NCI-H1417 treated with DMSO at 0.1 percent for 48 hours (cell line): ENCODE measurements at places on chromosomes 7 and 10.

DNA sequence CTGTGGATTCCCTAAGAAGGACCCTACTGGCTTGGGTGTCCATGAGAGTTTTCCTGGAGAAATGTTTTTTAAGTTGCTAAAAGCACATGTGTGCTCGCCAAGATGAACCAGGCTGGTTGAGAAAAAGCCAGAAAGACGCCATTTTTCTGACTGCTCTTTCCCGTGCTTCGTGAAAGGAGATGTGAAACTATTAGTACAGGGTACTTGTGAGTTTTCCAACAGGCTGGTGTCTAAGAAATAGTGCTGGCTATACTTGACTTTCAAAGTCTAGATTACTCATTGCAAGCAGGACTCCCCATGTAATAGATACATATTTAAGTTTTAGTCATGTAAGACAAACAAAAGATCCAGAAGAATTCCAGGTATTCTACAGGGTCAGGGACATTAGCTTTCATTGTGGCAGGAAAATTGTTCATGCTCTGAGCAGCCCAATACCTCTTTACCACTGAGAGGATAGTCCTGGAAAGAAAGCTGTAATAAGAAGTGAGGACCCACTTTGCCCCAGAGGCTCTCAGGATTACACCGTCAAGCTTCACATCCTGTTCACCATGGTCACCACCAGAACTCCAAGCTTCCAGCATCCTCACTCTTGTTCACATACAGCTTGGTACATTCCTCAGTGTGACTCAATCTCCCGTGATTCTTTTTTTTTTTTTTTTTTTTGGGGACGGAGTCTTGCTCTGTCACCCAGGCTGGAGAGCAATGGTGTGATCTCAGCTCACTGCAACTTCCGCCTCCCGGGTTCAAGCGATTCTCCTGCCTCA is 43.8 kb upstream of the ICA1 start:
- no peak for DNase-seq

- no peak for DNase-seq
Observed at GRCh38 chr10:35387768-35388167, 51.5 kb downstream of the CCNY start.

- no peak for DNase-seq
Observed at GRCh38 chr10:97974100-97974499, 56.3 kb downstream of the CRTAC1 start.

DNA sequence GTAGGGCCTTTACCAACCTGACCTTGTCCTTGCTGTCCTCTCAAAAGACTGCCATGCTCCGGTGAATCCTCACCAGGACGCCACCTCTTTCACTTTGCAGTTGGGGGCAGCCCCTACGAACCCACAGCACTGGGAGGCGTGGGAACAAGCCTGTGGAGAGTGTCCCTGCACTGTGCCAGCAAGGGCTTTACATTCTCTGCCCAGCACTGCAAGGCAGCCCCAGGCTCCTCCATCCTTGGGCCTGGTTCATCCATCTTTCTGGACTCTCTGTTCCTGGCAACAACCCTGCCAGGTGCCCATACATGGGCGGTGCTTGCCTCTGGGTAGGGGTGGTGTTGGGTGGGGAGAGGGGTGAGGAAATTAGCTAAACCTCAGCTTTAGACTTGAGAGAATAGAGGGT is 1.4 kb downstream of the CHAT start:
- DNase-seq, result no peak

DNA sequence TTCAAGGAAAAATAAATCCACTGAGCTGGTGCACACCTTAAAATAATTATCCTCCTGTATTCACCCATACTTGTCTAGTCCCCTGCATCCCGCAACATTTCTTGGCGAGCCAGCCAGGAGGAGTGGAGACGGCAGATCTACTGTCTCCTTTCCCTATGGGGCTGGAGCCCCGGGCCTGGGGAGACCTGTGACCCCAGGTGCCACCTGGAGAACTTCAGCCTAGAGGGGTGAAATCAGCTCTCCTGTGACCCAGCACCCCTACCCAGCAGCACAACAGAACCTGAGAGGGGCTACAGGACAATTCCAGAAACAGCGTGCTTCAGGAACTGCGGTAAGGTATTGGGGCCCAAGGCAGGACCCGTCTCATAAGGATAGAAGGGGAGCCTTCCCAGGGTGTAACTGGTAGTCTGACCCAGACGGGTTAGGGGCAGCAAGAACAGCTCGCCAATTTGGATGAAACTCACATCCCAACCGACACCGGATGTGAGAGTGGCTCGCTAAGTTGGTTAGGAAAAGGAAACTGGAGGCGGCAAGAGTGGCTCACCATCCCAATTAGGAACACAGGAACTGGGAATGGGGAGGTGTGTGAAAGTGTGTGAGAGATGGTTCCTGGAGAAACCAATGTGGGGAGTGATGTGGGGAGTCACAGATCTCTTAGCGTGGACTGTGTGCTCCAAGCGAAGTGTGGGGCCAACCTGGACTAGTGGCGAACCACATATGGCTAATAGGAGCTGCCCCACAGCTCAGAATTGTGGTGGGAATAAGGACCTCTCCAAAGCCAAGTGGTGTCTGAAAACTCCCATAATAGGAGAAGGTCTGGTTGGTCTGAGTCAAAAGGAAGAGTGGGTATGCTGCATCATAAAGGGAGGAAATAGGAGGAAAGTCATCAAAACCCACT is 15.1 kb upstream of the DENND2A start:
- no peak for DNase-seq

DNA sequence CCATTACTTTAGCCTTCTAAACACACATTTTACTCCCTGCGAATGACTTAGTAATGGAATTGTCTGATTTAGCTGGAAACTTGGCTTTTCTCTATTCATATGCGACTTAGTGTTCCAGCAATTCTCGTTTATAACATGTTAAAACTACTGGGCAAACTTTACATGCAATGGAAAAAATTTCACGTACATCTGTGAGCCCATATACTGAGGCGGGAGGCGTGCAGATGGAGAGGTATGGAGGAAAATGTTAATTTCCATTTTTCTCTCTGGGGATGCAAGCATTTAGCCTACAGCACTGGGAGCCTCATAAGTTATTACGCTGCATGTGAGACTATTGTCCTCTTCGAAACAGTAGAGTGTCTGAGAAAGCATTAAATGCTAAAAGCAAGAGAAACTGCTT is 591.5 kb upstream of the ANKRD30A start:
- no peak for DNase-seq

DNA sequence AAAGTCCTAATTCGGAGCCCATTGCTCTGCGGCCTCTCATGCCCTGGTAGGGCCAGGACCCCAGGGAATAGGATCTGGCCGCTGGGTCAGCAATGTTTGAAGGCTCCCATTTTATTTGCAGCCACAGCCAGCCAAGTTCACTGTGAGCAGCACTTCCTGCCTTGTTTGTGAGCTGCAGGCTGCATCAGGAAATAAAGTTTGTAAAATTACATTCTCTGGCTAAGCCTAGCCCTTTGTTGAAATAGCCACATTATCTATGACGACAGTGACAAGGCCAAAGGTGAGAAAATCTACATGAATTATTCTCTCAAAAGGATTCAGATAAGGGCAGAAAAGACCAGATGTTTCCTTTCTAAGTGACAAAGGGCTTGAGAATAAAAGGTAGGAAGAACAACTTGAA is 23.7 kb upstream of the ITGB1 start:
- no peak for DNase-seq

GRCh38 chr10:47169581-47169980 is 130.4 kb upstream of the GDF10 start:
- DNase-seq, result no peak

DNA sequence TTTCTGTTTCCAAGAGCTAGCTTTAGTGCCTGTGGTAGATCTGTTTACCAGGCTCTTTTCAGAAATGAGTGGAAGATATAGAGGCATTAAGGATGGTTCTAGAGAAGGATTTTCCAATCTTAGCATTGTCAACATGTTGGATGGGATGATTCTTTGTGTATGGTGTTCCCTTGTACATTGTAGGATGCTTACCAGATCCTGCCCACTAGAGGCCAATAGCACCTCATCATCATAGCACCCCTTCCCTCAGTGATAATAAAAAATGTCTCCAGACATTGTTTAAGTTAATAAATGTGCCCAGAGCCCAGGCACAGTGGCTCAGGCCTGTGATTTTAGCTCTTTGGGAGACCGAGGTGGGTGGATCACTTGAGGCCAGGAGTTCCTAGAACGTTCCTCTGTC is 121.2 kb downstream of the ANKRD30A start:
- DNase-seq, result no peak

DNA sequence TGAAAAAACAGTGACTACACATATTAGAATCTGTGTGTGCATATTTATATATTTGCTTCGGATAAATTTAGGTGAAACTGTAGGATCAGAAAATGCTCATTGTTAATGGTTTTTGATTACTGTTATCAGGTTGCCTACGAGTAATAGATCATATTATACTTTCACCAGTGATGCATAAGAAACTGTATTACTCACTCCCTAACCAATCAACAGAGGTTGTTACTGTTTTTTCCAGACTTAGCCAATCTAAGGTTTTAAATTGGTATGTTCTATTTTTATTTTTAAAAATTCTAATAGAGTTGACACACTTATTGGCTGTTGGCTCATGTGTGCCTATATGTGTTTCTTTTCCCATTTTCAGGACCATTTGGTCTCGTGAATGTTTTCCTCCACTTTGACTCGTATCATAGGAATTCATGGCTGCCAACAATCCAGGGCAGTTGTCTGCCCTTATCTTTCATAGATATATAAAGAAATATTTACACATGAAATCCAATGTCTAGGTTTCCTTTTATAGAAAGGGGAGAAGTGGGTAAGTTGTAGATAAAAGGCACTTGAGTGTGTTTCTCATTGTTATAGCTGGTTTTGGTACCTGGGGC is 59.2 kb downstream of the ANLN start:
- no peak for DNase-seq

- DNase-seq, result no peak
Observed at GRCh38 chr7:64874114-64874513, 29.0 kb upstream of the ZNF273 start.

- DNase-seq, result no peak
Observed at GRCh38 chr10:63262430-63263073, 129.4 kb downstream of the NRBF2 start.

DNA sequence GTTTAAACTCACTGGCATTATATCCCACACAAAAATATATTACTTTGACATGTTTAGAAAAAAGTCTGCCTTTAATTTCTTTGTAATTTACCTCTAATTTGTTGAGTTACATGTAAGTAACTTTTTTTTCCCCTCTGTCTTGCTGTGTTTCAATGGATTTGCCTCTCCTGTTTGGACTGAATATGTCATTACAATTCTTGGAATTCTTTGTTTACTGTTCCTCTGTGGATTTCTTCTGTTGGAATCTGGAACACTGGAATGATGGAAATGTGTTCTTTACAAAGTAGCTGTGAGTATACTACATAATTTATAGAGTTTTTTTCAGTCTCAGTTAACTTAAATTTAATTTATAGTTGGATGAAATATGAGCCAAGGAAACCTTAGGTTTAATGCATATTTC is 30.4 kb downstream of the SEPTIN7 start:
- no peak for DNase-seq

DNA sequence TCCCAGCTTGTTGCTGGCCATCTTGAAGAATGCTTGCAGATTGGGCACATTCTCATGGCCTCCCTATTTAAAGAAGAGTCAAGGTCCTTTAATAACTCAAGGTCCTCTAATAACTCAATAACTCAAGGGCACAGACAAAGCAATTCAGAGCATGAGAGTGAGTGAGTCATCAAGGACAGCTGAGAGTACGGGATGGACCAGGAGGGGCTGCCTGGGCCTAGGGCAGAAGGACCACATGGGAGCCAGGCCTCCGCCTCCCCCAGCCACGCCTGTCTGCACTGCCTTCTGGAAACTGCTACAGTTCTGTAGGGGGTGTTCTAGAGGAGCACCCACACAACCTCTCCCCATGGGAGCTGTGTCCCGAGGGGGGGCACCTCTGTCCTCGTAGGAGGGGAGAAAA is 48.9 kb downstream of the ZNF503 start:
- no peak for DNase-seq

GRCh38 chr10:49408519-49409306 is 12.8 kb upstream of the DRGX start:
- peak; percentile 55 for DNase-seq

DNA sequence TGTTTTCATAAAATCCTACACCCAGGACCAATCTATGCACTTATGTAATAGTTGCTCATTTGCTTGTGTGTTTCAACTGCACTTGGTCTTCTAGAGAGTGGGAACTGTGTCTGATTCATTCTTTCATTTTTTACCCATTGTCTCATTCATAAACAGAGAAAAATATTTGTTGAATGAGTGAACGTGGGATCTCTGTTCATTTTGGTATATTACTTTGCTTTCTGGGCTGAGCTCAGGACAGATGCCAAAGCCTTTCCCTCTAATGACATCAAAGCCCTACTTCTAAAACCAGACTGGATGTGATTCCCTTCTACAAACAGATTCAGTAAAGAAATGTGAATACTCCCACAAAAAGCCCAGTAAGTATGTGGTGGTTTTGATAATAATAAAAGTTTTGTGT is 145.2 kb downstream of the ST7 start:
- no peak for DNase-seq

DNA sequence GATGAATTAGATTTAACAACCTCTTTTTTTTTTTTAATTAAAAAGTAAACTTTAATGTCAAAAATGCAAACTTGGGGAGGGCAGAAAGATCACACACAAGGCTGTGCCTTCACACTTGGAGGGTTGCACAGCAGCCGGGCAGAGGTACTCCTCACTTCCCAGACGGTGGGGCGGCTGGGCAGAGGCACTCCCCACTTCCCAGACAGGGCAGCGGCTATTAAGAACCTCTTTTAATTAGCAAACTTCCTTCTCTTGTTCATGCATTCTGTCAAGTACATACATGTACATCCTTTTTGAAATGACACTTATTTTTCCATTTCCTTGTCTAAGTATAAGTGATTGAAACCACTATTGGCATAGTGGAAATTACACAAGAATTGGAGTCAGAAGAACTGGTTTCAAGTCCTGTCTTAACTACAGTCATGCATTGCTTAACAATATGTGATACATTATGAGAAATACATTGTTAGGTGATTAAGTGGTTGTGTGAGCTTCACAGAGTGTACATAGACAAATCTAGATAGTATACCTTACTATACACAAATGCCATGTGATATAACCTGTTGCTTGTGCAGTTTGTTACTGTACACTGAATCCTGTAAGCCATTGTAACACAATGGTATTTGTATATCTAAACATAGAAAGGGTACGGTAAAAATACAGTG is 26.5 kb downstream of the BTRC start:
- DNase-seq, result no peak

- DNase-seq, result no peak
Observed at GRCh38 chr7:16603633-16604032, 41.9 kb downstream of the ANKMY2 start.

DNA sequence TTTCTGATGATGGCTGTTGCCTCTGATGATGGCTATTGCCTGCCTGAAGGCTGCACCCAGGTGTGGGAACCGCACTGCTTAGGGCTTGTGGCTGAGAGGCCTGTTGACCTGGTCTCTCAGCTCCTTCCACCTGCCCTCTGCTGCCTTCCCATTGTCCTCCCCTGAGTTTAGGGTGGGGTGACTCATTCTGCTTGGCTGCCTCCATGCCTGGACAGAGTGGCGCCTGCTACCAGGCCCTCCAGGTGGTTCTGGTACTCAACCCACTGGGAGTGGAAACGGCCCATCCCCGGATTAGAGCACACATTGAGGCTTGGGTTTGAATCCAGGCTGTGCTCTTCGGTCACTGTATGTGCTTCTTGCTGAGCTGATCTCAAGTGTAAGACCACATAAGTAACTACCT is 120.6 kb downstream of the SEM1 start:
- DNase-seq, result no peak

- DNase-seq, result no peak
Observed at GRCh38 chr10:31586723-31587638, 268.0 kb downstream of the ZEB1 start.
